Stimulated activated CD8-positive, alpha-beta memory T cell treated with anti-CD3 and anti-CD28 coated beads, Interleukin-4, amount 100 ng/mL, for 48 hours (primary cell): ENCODE measurements at places on chromosomes 6 and 20.

DNA sequence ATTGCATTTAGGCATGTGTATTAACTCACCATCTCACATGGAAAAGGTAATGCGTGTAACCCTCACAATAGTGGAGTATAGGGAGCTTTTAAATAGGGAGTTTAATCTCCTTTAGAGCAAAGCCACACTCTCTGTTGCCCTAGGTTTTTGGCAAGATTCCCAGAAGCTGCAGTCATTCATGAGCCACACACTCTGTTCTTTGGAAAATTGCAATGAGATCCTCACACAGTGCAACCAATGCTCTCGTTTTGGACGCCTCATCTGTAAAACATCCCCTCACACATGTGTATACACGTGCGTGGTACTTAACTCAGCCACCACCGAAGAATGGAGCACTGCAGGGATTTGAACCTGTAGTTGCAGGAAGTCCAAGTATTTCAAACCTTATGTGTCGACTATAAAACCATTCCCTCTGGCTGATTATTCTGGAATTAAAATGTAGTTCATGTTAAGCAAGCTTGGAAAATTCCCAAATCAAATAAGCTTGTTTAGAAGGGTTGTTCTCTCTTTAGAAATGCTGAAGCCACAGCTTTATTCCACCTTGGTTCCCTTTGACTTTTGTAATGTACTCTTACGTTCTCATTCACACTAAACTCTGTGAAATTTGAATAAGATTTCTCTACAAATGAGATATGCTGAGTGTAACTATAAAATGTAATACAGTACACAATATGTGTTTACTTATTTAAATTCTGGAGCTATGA lies 489.8 kb upstream of the MANEA start:
- DNase-seq = no peak

DNA sequence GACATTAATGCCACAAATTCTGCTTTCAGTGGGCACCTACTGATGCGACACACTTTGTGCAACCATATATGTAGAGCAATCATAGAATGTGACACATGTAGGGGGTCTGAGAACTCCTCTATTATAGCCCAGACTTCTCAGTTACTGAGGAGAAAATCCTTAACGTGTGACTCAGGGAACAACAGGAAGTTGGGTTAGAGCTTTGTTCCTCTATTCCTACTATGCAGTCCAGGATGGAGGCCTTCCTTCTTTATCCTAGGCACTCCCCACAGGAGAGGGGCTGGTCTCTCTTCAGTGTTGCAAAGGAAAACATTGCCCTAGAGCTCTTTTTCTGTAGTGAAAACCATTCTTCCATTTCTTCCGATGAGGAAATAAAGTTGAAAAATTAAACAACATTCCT lies 39.6 kb upstream of the RCAN2 start:
- no peak for DNase-seq

- no peak for DNase-seq
These were observed 48.1 kb upstream of the HLA-E start for GRCh38 chr6:30441171-30441570.

DNA sequence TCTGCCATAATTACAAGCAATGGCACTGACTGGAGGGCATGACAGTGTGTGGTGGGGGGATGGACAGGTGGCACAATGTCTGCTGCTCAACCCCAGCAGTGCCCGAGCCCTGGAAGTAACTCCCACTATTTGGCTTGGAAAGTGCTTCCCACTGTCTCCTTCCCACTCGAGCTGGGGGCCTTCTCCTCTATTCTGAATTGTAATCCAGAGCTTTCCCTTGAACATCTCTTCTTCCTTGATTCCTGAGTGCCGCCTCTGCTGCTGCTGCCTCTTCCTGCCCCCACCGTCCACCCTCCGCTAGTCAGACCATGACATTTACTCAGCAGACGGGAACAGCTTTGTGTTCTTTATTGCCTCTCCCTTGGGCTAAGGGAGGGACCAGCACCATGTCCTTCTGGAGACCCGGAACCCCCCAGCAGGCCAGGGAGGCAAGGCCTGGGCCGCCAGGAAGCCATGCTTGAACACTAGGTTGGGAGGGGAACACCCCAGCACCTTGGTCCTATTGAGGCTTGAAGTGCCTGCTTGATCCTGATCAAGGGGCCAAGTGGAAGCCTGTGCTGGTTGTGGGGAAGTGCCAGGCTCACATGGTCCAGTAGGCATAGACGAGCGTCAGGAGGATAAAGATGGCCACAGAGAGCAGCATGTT lies 17.0 kb downstream of the CCDC167 start:
- no peak for DNase-seq

DNA sequence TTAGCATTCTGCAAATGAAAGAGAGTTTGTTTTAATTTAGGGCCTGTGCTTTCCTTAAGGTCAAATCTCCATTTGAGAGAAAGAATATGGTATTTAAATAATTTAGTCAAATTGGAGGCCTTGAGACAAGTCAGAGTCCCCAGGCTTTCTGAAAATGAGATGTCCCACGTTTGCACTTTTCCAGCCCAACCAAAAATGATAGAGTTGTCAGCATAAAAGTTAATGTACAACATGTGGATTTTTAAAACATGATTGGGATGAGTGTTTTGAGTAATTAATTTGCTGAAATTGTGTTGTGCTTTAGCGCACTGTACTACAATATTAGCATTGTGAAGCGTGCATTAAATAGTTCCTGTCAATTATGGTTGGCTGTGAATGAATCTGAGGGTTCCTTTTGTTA lies 10.0 kb downstream of the CD83 start:
- no peak for DNase-seq
